ENCODE measurements at places on chromosomes 6 and 20. TPM values are rescaled to one million over a fixed set of nuclear protein-coding genes. Genes with fewer than 3 reads are reported as not detected.

DNA sequence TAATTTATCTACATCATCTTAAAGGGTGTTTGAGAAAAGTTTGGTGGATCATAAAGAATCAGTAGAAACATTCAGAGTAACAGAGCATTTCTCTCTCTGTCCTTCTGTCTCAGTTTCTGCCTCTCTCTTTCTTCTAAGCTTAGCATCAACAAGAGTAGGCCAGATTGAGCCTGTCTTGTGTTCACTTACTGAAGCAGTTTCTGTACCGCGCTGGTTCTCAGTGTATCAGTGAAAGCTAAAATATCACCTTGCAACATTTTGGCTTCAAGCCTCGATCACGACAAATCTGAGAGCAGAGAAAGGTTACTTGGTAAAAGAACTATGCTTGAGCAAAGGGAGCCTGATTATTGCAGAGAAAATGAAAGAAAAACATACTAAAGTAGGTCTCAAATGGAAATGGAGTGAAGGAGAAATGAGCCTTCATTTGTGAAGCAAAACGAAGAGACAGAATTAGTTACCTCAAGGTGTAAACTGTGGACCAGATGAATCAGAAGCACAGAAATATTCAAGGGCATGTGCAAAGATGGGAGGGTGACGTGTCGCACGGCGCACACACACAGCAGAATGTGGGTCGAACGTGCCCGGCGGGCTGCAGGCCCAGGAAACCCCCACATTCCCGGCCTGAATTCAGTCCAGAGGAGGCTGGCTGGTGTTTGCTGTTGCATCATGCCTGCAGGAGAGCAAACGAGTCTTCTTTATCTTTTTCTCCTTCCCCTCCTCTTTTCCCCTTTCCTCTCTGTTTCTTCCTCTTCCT, 509.3 kb downstream of the QKI start:
- no peak overlapping the region for H3K4me3 ChIP-seq
- H3K36me3 ChIP-seq, result no peaks in the 10 kb centered on the region
- H3K27me3 ChIP-seq, result no peaks in the 10 kb centered on the region
- DNase-seq, result no peak
- H3K4me1 ChIP-seq, result no peaks in the 10 kb centered on the region

DNA sequence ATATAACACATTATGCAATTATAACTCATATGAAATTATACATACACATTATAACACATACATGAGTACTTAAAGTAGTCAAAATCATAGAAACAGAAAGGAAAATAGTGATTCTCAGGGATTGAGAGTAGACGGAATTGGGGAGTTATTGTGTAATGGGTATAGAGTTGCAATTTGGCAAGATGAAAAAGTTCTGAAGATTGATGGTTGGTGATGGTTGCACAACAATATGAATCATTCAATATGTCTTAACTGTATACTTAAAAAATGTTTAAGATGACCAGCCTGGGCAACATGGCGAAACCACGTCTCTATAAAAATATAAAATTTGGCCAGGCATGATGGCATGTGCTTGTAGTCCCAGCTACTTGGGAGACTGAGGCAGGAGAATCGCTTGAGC, 372.7 kb downstream of the CDKAL1 start:
- no peaks in the 10 kb centered on the region for H3K27me3 ChIP-seq
- H3K4me1 ChIP-seq, result no peaks in the 10 kb centered on the region
- no peaks in the 10 kb centered on the region for H3K36me3 ChIP-seq
- no peak overlapping the region for H3K4me3 ChIP-seq
- H3K27ac ChIP-seq, result no peak overlapping the region
- DNase-seq, result no peak

ADGRF5 gene
- polyA plus RNA-seq, result 126 TPM

GLP1R gene
- 0.80 TPM for polyA plus RNA-seq

GRCh38 chr6:108699290-108700041, 138.7 kb downstream of the FOXO3 start:
- H3K4me1 ChIP-seq, result no peaks in the 10 kb centered on the region
- no peaks in the 10 kb centered on the region for H3K27me3 ChIP-seq
- H3K36me3 ChIP-seq, result no peaks in the 10 kb centered on the region
- peak; percentile 95 for DNase-seq

DNA sequence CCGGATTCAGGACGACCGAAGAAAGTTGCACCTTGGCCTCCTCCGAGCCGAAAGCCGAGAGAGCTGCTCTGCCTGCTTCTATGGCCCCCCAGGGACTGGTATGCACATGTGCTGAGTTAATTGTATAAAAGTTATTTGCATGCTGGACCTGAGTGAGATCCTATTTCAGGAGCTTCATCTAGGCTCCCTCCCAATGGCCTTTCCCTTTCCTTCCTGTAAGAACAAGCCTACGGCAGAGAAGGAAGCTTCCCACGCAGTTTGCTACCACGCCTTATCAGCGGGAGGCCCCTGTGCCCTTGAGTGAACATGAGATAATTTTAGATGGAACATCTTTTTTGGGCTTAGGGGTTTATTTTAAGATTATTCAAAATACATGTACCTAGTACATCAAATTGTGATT, 65.9 kb downstream of the RIN2 start:
- no peak overlapping the region for H3K27ac ChIP-seq
- H3K4me1 ChIP-seq, result peaks cover 31% of the 10 kb centered on the region
- no peaks in the 10 kb centered on the region for H3K27me3 ChIP-seq
- DNase-seq, result no peak
- H3K36me3 ChIP-seq, result no peaks in the 10 kb centered on the region
- no peak overlapping the region for H3K4me3 ChIP-seq

- peaks cover 15% of the 10 kb centered on the region for H3K27me3 ChIP-seq
- no peak overlapping the region for H3K27ac ChIP-seq
These were observed 209.1 kb downstream of the SYNDIG1 start for GRCh38 chr20:24678351-24679106.
